ENCODE measurements at places on chromosomes 12 and 14. TPM values are rescaled to one million over a fixed set of nuclear protein-coding genes. Genes with fewer than 3 reads are reported as not detected.

The KCNA1 gene
- not detected for total RNA-seq

The SPATA7 gene
- 12.3 TPM for total RNA-seq

The CPM gene
- total RNA-seq: 165 TPM

The SLC35F4 gene
- not detected for total RNA-seq

GRCh38 chr14:87667659-87668058, 325.3 kb downstream of the GALC start:
- no peak for DNase-seq

GRCh38 chr12:116832353-116832752, 48.9 kb downstream of the HRK start:
- DNase-seq: no peak

- no peak for DNase-seq
These were observed 174.1 kb upstream of the TMTC1 start for GRCh38 chr12:29957835-29958234.

DNA sequence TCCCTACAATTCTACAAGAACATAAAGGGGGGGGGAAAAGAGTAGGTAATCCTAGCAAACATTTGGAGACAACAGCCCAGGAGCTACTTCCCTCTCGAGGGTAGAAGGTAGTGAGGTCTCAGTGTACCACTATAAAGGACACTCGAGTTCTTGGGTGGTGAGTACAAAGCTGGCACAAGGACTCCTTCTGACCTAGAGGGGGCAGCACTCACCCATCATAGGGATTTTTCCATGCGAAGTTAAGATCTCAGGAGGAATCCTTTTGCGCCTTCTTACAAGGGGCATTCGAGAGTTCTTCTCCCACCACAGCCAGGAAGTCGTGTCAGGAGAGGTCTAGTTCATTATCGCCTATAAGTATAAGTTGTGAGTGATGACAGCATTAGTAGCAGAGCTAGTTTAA, 200.2 kb upstream of the RBM19 start:
- DNase-seq: no peak

GRCh38 chr12:25436206-25437030, 116.7 kb downstream of the LMNTD1 start:
- DNase-seq: no peak

DNA sequence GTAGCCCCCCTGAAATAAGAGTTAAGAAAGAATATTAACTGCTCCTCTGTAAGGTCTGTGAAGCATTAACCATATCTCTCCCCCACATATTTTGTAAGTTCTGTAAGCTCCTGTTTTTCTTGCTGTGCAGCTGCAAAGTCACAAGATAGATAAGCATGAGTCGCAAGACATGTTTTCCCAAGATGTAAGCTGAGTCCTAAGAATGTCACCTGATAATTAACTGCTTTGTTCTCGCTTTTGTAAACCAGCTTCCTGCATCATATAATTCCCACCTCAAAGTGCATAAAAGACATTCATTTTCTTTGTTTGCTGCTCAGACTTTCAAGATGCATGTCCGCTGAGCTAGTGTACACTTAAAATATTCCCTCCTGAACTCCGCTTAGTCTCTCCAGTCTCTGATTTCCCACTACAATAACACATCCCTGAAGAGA, 27.0 kb upstream of the PHC1 start:
- DNase-seq: no peak
